ENCODE measurements at places on chromosomes 1 and 21. TPM values are rescaled to one million over a fixed set of nuclear protein-coding genes. Genes with fewer than 3 reads are reported as not detected.

- DNase-seq: peak; percentile 83
Observed at GRCh38 chr1:2611031-2611501, 21.8 kb downstream of the MMEL1 start.

DNA sequence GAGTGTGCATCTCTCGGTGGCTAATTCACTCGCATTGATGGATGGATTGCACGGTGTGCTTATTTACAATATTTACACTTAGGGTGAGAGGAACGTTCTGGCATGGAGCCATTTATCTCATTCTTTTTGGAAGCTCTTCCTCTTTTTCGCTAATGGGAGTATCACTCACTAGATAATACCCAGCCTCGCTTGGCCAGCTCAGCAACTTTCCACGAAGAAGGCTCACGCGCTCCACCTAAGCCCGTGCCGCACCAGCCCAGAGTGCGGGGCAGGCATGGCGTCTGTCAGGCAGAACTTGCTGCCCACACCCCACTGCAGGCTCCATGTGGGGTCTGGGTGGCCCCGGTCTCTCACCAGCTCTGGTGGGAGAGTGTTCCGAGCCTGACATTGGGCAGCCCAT, 484.9 kb downstream of the NPHP4 start:
- peak; percentile 34 for DNase-seq

DNA sequence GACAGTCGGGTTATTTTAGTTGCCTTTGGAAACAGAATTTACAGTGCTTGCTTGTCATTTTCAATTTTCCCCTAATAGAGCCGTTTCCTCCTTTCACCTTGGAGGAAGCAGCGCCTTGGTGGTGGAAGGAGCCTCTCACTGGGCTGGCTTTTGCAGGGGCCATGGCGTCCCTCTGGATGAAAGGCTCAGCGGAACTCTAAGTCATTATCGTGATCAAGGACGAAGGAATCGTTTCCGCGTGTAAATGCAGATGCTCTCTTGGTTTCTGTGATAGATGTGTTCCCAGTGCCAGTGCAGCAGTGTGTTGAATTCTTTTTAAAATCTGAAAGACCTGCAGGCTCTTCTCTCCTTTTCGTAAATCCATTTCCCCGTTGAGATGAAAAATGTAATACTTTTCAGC, 126.2 kb upstream of the LMO4 start:
- DNase-seq: no peak

Gene OLFML2B
- total RNA-seq: 56.0 TPM

- no peak for DNase-seq
Observed at GRCh38 chr1:245475961-245476516, 321.3 kb downstream of the KIF26B start.

- DNase-seq: no peak
Observed at GRCh38 chr1:20298626-20299025, 8.0 kb downstream of the VWA5B1 start.

- peak; percentile 70 for DNase-seq
Observed at GRCh38 chr1:214329470-214330220, 48.7 kb downstream of the SMYD2 start.

GRCh38 chr1:83849191-83850061, 149.5 kb downstream of the TTLL7 start:
- DNase-seq: no peak

Gene DHRS3
- total RNA-seq: 103 TPM

GRCh38 chr1:19084206-19084738, 125.8 kb downstream of the UBR4 start:
- DNase-seq: no peak

DNA sequence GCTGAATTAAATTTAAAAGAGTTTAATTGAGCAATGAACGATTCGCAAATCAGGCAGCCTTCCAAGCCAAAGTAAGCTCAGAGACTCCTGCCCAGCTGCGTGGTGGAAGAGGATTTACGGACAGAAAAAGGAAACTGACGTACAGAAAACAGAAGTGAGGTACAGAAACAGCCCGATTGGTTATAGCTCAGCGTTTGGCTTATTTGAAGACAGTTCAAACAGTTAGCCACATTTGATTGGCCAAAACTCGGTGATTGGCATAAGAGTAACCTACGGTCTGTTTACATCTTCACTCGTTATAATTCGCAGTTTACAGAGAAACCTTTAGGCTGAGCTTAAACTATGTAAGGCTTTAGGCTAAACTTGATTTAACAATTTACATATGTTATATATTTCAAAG, 46.9 kb downstream of the CR1L start:
- DNase-seq: no peak

Gene MFAP2
- not detected for total RNA-seq

- DNase-seq: no peak
Observed at GRCh38 chr1:58460469-58460868, 86.1 kb downstream of the OMA1 start.

DNA sequence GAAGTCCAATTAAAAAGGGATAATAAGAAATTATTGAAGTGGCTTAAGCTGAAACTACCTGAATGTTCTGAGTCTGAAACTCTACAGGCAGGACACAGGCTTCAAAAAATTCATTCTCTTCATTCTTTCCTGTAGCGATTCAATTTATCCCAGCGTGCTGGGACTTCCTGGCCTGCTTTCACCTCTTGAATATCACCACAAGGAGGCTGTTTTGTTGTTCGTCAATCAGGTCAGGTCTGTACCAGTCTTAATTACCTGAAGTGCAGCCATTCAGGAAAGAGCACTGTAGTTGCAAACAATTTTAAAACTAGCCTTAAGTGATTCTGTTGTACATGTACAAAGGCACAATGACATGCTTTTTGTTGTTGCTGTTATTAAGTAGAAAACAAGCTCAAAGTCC, 38.4 kb downstream of the FYB2 start:
- no peak for DNase-seq

GRCh38 chr1:235650341-235651169, 971 bp upstream of the GNG4 start:
- DNase-seq: no peak

Gene IVNS1ABP
- total RNA-seq: 49.5 TPM

Gene HFM1
- total RNA-seq: 0.45 TPM

Gene ABCA4
- total RNA-seq: not detected

GRCh38 chr1:29708796-29709703, 472.7 kb downstream of the PTPRU start:
- peak; percentile 22 for DNase-seq

- no peak for DNase-seq
Observed at GRCh38 chr1:35838693-35839245, 31.0 kb downstream of the AGO4 start.

GRCh38 chr1:18128298-18128697, 20.7 kb downstream of the IGSF21 start:
- DNase-seq: no peak

Gene SLC25A33
- total RNA-seq: 4.6 TPM

Gene LCE3D
- not detected for total RNA-seq

DNA sequence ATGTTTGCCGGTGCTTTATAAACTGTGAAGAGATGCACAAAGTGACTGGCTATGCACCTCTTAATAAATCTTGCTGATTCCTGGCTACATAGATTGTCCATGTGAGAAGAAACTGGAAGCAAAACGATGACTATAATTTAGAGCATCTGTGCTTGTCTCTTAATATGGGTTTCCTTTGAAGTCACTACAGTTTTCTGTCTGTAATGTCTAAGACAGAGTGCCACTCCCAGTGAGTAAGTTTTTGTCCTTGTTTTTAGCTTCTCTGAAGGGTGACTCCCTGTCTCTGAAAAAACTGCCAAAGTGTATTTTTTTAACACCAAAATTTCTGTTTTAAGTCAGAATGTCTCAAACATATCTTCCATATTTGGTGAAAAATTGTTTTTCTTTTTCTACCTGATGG, 175.1 kb downstream of the FASLG start:
- no peak for DNase-seq

DNA sequence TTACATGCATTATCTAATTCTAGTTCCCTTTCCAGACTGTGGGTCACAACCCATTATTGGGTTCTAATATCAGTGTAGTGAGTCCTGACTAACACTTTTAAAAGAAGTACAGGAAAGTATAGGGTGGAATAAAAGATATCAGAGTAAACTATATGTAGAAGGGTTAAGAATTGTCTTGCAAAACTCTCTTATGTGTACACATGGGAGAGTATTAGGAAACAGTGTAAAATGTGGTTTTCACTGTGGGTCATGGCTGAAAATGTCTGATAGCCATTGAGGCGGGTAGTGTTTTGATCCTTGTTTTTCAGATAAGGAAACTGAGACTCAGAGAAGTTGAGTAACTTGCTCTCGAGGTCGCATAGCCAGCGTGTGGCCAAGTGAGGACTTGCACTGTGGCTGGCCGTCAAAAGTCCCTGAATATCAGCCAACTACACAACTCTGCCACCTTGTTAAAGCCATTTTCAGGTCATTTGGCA, 18.5 kb upstream of the MTARC1 start:
- DNase-seq: peak; percentile 62

Gene FMN2
- 3.3 TPM for total RNA-seq

Gene PCNT
- 52.6 TPM for total RNA-seq

DNA sequence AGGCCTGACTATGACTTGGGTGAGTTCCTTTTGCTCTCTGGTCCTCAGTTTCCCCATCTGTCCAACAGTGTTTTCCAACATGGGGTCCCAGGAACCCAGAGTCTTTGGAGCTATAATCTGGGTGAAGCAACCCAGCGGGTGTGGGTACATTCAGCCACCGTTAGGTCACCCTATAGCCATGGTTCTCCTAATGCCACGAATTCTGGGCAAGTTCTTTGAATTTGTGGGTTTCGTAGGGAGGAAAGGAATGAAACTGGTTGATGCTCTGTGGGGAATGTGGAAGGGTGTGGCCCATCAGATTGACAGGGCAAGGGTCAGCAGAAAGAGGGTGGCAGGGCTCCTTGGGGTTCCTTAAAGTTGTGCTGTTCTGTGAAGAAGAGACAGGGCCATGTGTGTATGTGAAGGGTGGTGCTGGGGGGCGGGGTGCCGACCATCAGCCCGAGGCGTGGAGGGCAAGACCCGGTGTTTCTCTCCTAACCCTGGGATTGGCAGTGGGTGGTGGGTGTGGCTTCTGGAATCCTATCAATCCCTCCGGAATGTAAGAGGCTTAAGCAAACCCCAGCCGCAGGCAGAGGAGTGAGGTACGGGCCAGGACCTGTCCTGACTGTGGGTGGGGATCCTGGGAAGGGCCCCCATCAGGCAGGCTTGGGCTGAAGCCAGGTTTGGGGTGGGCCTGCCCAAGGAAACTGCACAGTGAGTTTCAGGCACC, 35.5 kb upstream of the ZNF362 start:
- peak; percentile 65 for DNase-seq

GRCh38 chr1:9145021-9145668, 16.2 kb upstream of the GPR157 start:
- DNase-seq: no peak

- peak; percentile 23 for DNase-seq
Observed at GRCh38 chr1:56200442-56200841, 378.9 kb downstream of the PLPP3 start.

Gene MAGI3
- 225 TPM for total RNA-seq

- peak; percentile 49 for DNase-seq
Observed at GRCh38 chr1:2232916-2233438, 4.9 kb downstream of the SKI start.

Gene TGFB2
- 12.6 TPM for total RNA-seq

DNA sequence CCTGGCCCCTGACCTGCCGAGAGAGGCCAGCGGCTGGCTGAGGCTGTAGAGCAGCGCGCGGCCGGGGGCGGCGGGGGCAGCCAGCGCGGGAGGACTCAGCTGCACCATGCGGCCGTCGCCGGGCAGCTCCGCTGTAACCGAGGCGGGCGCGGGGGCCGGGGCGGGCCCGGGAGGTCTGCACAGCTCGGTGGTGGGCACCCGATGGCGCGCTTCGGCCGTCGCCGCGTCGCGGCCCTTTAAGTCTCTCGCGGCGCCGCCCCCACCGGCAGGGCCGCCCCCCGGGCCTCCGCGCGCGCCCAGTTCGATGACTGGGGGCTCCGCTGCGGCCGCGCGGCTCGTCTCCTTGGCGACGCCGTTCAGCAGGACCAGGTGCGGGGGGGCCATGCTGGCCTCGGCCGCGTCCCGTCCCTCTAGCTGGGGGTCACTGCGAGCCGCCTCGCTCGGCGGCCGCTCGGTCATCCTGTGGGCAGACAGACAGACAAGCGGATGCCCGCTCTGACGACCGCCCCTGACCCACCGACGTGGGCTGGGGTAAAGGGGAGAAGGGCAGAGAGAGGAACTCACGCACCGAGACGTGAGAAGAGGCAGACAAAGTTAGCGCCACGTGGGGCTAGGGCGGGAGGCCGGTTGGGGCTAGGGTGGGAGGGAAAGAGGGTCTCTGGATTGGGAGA, 6.5 kb downstream of the TAL1 start:
- DNase-seq: no peak

DNA sequence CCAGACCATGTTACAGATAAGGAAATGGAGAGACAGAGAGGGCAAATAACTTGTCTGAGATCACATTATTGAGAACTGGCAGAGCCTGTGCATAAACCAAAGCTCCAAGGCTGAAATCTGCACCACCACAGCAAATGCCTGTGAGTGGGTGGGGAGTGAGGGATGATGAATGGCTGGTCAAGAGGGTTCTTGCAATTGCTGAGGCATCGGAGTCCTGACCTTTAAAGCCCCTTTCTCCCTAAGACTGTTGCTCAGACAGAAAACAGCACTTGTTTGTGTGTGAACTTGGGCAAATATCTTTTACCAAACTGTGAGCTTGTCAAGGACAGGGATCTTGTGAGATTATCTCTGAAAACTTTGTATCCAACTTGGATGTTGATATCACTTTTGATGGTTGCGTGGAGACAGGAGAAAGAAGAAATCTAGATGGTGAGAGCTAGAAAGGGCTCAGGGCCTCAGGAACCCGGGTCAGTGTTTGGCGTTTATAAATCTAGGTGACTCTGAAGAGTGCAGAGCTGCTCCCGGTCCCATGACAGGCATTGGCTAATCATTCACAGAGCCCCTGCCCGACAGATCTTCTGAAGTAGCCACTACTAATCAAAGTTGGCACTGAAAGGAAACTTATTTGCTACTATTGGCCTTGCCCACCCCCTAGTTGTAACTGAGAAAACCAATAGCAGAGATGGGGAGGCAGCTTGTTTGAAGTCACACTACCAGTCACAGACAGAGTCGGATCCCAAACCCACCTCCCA, 122.3 kb downstream of the FOXD2 start:
- peak; percentile 61 for DNase-seq

- DNase-seq: no peak
Observed at GRCh38 chr1:15961492-15961891, 14.4 kb downstream of the ZBTB17 start.

Gene FCGR1A
- not detected for total RNA-seq

GRCh38 chr1:65221638-65222339, 73.8 kb downstream of the AK4 start:
- no peak for DNase-seq

Gene ADORA1
- not detected for total RNA-seq

Gene OR2W3
- not detected for total RNA-seq

- peak; percentile 77 for DNase-seq
Observed at GRCh38 chr1:232635778-232636356, 5.9 kb upstream of the SIPA1L2 start.

GRCh38 chr1:69595486-69595885, 27.8 kb downstream of the LRRC7 start:
- no peak for DNase-seq

- peak; percentile 15 for DNase-seq
Observed at GRCh38 chr1:70945251-70945650, 102.4 kb downstream of the PTGER3 start.

Measured in stomach (tissue), 19 donors.